Common myeloid progenitor, CD34-positive (primary cell): ENCODE measurements at places on chromosomes 11 and 22.

DNA sequence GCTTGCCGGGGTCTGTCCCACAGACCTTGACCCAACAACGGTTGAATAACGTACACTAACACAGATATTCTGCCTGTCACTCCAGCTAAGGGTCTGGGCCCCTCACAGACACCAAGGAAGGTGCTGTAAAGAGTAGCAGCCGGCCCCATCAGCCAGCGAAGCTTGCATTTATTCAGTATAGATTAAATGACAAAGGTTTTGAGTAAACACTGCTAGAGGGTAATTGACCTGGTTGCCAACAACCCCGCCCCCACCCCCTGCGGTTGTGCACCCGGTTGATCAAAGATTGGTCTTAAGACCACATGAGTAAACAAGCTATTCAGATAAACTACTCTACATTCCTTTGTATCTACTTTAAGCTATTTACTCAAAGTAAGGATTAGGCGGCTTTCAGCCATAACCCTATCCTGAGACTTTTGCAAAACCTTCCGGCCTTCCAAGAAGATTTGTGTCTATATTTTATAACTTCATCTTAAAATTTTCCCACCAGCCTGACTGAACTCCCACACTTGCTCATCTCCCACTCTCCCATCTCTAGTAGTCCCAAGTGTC is 4.8 kb upstream of the CKAP5 start:
- no peaks in the 10 kb centered on the region for H3K27me3 ChIP-seq
- no peak overlapping the region for H3K4me3 ChIP-seq
- no peak overlapping the region for H3K27ac ChIP-seq
- no peaks in the 10 kb centered on the region for H3K36me3 ChIP-seq
- H3K4me1 ChIP-seq: peaks cover 19% of the 10 kb centered on the region
- no peak for DNase-seq

DNA sequence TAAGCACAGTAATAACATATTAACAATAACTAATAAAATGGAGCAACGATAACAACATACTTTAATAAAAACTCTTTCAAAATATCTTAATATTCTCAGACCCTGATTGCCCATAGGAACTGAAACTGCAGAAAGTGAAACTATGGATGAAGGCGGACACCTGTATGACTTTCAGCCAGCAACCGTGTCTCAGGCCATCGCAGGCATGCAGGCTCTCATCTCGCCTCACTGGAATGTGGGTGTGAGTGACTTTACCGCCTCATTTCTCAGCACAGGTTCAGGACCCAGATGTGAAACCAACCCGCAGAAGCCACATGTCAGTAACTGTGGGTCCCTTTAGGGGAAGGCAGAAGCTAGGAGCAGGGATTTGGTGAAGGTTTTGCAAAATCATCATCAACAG is 539.1 kb downstream of the FAM181B start:
- no peak for DNase-seq
- no peaks in the 10 kb centered on the region for H3K4me1 ChIP-seq
- no peaks in the 10 kb centered on the region for H3K36me3 ChIP-seq
- no peak overlapping the region for H3K4me3 ChIP-seq

- no peaks in the 10 kb centered on the region for H3K27me3 ChIP-seq
- no peak overlapping the region for H3K27ac ChIP-seq
- no peak for DNase-seq
- no peaks in the 10 kb centered on the region for H3K36me3 ChIP-seq
Observed at GRCh38 chr22:19799322-19800190, 39.0 kb downstream of the TBX1 start.

GRCh38 chr11:35163209-35163608 is 24.2 kb downstream of the CD44 start:
- H3K4me3 ChIP-seq: no peak overlapping the region
- H3K4me1 ChIP-seq: peaks cover 51% of the 10 kb centered on the region
- peaks cover 15% of the 10 kb centered on the region for H3K36me3 ChIP-seq

- H3K27ac ChIP-seq: no peak overlapping the region
- H3K36me3 ChIP-seq: no peaks in the 10 kb centered on the region
- no peak for DNase-seq
- no peak overlapping the region for H3K4me3 ChIP-seq
- H3K27me3 ChIP-seq: no peaks in the 10 kb centered on the region
- no peaks in the 10 kb centered on the region for H3K4me1 ChIP-seq
Observed at GRCh38 chr22:27564806-27565205, 236.8 kb downstream of the MN1 start.

DNA sequence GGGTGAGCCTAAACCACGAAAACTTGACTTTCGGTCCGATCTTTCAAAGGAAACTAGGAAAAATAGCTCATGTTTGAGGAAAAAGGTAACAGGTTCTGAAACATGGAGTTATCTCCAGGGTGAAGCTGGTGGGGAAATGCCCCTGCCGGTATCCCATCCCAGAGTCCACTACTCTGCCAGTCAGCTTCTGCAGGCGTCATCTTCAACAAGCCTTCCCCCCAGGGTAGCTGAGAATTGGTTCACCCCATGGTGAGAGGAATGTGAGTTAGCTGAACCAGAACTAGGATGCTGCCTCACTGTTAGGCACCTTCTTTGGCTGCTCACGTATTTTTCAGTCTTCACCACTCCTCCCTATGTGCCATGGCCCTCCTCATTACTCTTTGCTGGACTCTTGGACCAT is 1.1 kb downstream of the GVQW3 start:
- peak overlapping the region; percentile 89 for H3K4me3 ChIP-seq
- H3K27me3 ChIP-seq: no peaks in the 10 kb centered on the region
- H3K4me1 ChIP-seq: peaks cover 15% of the 10 kb centered on the region

DNA sequence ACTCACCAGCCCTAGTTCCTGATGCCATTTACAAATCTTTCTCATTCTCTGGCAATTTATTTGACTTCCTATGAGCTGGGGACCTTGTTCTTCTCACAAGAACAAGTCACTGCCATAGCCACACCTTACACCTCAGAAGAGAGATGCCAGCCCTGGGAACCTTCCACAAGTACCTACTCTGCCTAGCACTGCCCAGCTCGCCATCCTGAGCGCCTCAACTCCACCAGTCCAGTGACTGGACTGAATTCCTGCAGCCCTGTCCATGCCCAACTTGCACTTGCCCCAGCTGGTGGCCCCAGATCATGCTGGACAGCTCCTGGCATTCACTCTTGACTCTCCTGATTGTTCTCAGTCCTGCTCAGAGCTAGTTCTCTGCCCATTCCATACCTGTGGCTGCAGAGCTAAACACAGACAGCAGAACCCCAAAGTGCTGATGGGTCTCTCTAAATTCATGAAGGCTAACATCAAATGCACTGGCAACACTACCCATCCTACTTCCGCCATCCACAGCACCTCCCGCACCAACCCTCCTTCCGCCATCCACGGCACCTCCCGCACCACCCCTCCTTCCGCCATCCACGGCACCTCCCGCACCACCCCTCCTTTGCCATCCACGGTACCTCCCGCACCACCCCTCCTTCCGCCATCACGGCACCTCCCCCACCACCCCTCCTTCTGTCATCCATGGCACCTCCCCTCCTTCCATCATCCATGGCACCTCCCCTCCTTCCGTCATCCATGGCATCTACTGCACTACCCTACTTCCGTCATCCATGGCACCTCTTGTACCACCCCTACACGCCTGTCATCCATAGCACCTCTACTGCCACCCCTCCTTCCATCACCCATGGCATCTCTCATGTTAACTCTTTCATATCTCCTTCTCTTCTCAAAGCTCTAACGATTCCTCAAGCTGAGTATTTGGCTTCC is 23.6 kb upstream of the SLC25A1 start:
- H3K4me1 ChIP-seq: no peaks in the 10 kb centered on the region
- H3K36me3 ChIP-seq: no peaks in the 10 kb centered on the region
- no peak for DNase-seq
- H3K27me3 ChIP-seq: no peaks in the 10 kb centered on the region
- H3K27ac ChIP-seq: no peak overlapping the region

DNA sequence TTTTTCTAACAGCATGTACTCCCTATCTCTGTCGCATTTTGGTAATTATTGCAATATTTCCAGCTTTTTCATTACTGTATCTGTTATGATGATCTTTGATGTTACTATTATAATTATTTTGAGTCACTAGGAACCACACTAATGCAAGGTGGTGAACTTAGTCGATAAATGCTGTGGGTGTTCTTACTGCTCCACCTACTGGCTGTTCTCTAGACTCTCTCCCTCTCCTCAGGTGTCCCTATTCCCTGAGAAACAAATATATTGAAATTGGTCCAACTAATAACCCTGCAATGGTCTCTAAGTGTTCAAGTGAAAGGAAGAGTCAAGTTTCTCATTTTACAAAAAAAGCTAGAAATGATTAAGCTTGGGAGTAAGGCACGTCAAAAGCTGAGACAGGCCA is 10.5 kb downstream of the ARL14EP start:
- H3K4me3 ChIP-seq: no peak overlapping the region
- H3K27ac ChIP-seq: no peak overlapping the region
- DNase-seq: peak; percentile 20
- no peaks in the 10 kb centered on the region for H3K27me3 ChIP-seq
- H3K36me3 ChIP-seq: peaks cover 54% of the 10 kb centered on the region

GRCh38 chr11:103849366-103849765 is 187.1 kb upstream of the DDI1 start:
- no peaks in the 10 kb centered on the region for H3K27me3 ChIP-seq
- no peak overlapping the region for H3K4me3 ChIP-seq
- no peak for DNase-seq
- H3K27ac ChIP-seq: no peak overlapping the region
- no peaks in the 10 kb centered on the region for H3K4me1 ChIP-seq
- no peaks in the 10 kb centered on the region for H3K36me3 ChIP-seq

GRCh38 chr11:61079416-61080150 is 22.7 kb upstream of the CD5 start:
- no peaks in the 10 kb centered on the region for H3K4me1 ChIP-seq
- no peaks in the 10 kb centered on the region for H3K36me3 ChIP-seq
- no peak overlapping the region for H3K27ac ChIP-seq
- DNase-seq: no peak

- no peak for DNase-seq
- H3K4me3 ChIP-seq: no peak overlapping the region
- no peak overlapping the region for H3K27ac ChIP-seq
- no peaks in the 10 kb centered on the region for H3K4me1 ChIP-seq
- H3K36me3 ChIP-seq: no peaks in the 10 kb centered on the region
Observed at GRCh38 chr11:66866511-66866986, 9.7 kb downstream of the LRFN4 start.

DNA sequence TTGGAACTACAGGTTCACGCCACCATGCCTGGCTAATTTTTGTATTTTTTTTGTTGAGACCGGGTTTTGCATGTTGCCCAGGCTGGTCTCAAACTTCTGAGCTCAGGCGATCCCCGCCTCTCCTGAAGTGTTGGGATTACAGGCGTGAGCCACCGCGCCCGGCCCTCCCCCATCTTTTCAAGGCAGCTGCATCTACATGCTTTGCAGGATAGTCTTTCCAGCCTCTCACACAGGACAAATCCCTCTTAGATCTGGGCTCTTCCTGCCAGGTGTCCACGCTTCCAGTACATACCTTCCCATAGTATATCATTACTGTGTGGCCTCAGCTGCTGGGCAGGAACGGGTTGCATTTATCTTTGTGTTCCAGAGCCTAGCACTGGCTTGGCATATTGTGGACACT is 49.7 kb downstream of the C11orf96 start:
- no peaks in the 10 kb centered on the region for H3K27me3 ChIP-seq
- H3K36me3 ChIP-seq: no peaks in the 10 kb centered on the region
- no peak for DNase-seq
- peaks cover 11% of the 10 kb centered on the region for H3K4me1 ChIP-seq

GRCh38 chr22:38353701-38354100 is 36.5 kb upstream of the CSNK1E start:
- no peak for DNase-seq
- H3K36me3 ChIP-seq: peaks cover 7% of the 10 kb centered on the region
- no peaks in the 10 kb centered on the region for H3K27me3 ChIP-seq
- no peaks in the 10 kb centered on the region for H3K4me1 ChIP-seq
- H3K4me3 ChIP-seq: no peak overlapping the region
- no peak overlapping the region for H3K27ac ChIP-seq

- H3K27me3 ChIP-seq: no peaks in the 10 kb centered on the region
- H3K4me1 ChIP-seq: peaks cover 11% of the 10 kb centered on the region
- H3K36me3 ChIP-seq: no peaks in the 10 kb centered on the region
- no peak within 1 kb of the TSS for H3K27ac ChIP-seq
- no peak within 1 kb of the TSS for H3K4me3 ChIP-seq
Observed at GRCh38 chr11:60971520-60971919, at the start of gene CD6. TSS of gene CD6 (plus strand) at chr11:60971680. CDS start at chr11:60971866, 186 bp downstream.

DNA sequence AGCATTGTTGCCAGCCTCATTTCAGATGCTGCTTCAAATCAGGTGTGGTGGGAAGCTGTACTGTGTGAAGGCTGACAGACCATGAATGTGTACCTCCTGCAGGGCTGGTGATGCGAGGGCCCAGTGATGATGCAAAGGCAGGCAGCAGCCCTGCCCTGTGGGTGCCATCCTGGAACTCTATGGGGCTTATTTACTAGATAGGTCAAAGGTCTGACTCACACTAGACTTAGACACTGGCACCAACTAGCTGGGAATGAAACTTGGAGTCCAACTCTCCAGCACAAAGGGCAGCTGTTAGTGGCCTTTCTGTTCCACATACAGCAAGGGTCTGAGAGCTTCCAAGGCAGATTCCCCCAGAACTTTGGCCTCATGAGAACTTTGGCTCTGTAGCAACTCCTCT is 138.4 kb downstream of the TTC17 start:
- H3K27ac ChIP-seq: no peak overlapping the region
- H3K27me3 ChIP-seq: no peaks in the 10 kb centered on the region
- no peaks in the 10 kb centered on the region for H3K4me1 ChIP-seq
- H3K4me3 ChIP-seq: no peak overlapping the region

DNA sequence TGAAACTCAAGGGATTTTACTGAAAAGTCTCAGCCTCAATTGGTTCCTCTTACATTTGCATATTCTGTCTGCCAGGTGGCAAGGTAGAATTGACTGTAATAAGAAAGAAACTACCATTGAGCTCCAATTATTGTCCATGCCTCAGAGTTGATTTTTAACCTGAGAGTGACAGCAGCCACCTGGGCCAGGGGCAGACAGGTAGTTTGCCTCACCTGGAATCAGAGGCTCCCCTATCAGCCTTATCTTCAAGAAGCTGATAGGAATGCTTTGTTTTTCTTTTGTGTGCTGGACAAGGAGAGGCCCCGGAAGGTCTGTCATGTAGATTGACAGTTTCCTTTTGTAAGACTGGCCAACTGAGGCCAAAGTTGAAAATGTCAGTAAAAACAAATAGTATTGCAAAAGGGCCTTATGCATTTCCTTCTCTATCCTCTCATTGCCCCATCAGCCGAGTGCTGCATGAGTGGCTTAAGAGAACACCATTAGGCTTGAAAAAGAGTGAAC is 34.1 kb downstream of the CD44 start:
- no peak for DNase-seq
- peaks cover 44% of the 10 kb centered on the region for H3K4me1 ChIP-seq
- peak overlapping the region; percentile 2 for H3K27ac ChIP-seq
- H3K27me3 ChIP-seq: no peaks in the 10 kb centered on the region
- H3K4me3 ChIP-seq: no peak overlapping the region

GRCh38 chr11:68582416-68583040 is 101.8 kb upstream of the GAL start:
- no peaks in the 10 kb centered on the region for H3K27me3 ChIP-seq
- H3K27ac ChIP-seq: peak overlapping the region; percentile 20
- H3K4me3 ChIP-seq: no peak overlapping the region
- H3K36me3 ChIP-seq: peaks cover 34% of the 10 kb centered on the region
- DNase-seq: no peak

GRCh38 chr22:47168900-47169800 is 406.7 kb downstream of the TBC1D22A start:
- H3K27me3 ChIP-seq: no peaks in the 10 kb centered on the region
- no peak overlapping the region for H3K4me3 ChIP-seq
- H3K27ac ChIP-seq: no peak overlapping the region
- H3K4me1 ChIP-seq: no peaks in the 10 kb centered on the region

- H3K27ac ChIP-seq: no peak overlapping the region
- H3K27me3 ChIP-seq: no peaks in the 10 kb centered on the region
- no peak overlapping the region for H3K4me3 ChIP-seq
- H3K4me1 ChIP-seq: no peaks in the 10 kb centered on the region
- DNase-seq: no peak
Observed at GRCh38 chr11:117220999-117221774, 10.7 kb downstream of the PCSK7 start.
